ENCODE measurements at places on chromosomes 7 and 10.
A peak's percentile ranks its signal among the peaks of the same experiment; 100 is the strongest.

- DNase-seq, result no peak
Measured at GRCh38 chr7:151247611-151248345, 716 bp downstream of the SMARCD3 start.

GRCh38 chr10:94279835-94280709, 82.7 kb downstream of the NOC3L start:
- peak; percentile 50 for DNase-seq

DNA sequence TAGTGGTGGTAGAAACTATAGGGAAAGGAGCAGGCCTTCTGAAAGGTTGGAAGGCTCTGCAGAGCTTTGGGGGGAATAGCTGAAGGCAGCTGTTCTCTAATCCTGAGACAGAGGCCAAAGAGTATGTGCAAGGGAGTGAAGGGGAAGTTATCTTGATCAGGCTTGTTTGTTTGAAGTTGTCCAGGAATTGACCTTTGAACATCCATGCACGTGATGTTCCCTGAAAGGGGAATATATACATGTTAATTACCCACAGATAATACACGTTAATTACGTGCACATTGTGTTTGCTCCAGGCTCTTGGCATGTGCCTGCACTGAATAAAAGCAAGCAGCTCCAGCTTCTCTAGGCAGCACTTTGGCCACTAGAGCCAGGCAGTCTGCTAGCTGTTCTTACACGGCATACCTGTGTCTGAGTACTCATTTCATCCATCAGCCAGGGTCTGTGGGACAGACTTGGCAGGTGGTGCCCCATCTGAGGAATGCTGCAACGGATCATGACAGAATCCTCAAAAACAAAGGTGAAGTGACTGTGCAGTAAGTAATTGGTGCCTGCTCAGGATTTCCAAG, 18.0 kb upstream of the STARD3NL start:
- DNase-seq, result no peak

DNA sequence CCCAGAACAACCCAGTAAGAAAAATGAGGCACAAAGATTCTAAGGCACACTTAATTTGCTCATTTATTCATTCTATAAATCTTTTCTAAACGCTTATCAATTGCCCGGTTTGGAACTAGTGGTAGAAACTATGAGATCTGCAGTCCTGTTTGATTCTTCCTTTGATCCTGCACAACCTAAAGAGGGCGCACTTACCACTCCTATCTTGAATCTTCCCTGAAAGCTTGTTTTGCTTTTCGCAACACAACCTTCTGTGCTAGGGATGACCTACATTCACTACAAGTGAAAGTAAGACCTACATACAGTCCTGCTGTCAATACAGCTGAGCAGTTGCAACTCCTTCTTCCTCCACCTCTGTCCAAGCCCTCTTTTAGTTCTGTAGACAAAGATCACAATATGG, 12.6 kb upstream of the ARL4A start:
- peak; percentile 57 for DNase-seq

GRCh38 chr10:121994429-121994941, 5.5 kb downstream of the TACC2 start:
- peak; percentile 76 for DNase-seq

GRCh38 chr10:86413046-86413728, 46.6 kb upstream of the GRID1 start:
- DNase-seq, result no peak

DNA sequence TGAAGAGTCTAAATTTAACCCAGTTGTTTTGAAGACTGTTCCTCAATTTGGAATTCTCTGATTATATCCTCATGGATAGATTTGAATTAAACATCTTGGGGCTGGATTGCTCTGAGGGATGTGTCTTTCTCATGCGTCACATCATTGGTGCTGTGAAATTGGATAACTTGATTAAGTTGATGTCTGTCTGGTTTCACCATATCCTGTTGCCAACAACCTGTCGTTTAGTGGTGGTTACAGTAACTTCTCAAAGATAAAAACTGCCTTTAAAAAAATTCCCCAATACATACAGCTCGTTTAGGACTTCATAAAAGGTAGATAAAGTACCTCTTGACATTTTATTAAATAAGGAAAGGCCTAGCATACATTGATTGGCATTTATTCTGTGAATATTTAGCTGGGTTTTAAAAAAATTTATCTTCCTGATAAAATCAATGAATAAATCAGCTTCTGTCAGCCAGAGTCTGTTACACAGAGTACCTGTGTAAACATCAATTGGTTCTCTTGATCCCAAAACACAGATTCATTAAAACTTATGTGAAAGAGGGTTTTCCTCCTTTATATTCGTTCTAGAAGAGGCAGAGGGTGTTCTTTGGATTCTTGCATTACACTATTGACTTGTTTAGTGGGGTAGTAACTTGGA, 10.5 kb downstream of the CRCP start:
- DNase-seq, result no peak

DNA sequence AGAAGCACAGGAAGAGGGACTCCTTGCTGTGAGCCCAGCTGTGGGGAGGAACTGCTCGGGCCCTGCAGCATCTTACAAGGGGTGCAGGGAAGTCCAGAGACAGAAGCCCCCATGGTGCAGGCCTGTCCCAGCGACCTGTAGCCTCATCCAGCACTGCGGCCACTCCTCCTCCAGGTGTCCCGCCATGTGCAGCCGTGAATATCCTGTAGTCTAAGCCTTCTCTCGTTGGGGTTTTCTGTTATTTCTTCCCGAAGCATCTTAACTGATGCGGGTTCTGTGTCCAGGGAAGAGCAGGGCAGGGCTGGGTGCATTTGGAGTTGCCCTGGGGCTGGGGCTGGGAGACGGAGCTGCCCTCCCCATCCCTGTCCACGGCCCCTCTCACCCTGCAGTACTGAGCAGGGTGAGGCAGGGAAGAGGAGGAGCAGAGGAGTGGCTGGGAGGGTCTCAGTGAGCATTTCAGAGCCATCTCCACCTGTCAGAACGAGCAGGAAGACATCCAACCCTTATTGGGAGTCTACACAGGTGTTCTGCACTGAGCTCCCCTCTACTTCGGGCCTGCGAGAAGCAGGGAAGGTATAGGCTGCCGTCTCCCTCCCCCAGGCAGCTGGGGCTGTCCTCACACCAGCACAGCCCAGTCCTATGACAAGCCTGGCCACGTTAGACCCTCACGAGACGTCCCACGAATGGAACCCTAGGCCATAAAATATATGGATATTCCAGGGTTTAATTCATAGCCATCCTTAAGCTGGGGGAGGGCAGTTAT, 494.5 kb downstream of the DNAJB6 start:
- no peak for DNase-seq

DNA sequence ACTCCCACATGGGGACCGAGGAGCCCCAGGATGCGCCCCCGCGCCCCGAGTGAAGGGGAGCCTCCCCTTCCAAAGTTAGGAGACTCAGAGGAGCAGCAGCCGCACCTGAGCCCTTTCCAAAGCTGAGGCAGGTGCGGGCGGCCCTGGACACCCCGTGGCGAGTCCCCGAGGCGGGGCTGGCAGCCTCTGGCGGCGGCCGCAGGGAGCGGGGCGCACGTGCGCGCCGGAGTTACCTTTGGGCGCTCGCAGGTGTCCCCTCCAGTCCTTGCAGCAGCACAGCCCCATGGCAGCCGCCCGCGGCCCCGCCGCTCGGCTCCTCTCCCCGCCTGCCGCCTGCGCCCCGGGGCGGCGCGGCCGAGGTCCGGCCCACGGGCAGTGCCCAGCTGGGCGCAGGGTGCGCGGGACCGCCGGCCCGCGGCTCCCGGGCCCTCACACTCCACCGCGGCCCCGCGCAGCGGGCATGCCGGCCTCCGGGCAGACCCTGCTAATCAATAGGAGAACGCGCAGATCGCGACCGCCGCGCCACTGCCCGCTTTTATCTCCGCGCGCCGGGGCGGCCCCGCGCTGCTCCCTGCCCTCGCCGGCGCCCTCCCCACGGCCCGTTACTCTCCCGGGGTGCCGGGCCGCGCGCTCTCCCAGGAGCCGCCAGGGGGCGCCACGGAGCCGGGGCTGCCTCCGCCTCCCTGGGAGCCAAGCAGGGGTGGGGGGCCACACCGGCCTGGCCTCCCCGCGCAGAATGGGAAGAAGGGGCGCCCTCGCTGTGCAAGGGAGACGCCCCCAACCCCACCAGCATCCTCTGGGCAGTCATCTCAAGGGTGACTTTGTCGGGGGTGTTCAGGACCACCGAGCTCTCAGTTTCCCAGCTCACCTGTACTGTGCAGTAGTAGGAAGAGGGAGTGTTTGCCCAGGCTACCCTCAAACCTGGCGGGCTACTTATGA, 80.8 kb downstream of the ARHGAP22 start:
- DNase-seq, result peak; percentile 37

GRCh38 chr10:27328946-27329345, 88.3 kb upstream of the ACBD5 start:
- no peak for DNase-seq

GRCh38 chr10:61779950-61780659, 117.4 kb downstream of the CABCOCO1 start:
- DNase-seq, result peak; percentile 83

- DNase-seq, result peak; percentile 1
Measured at GRCh38 chr10:120204877-120205276, 252.2 kb upstream of the PLPP4 start.

DNA sequence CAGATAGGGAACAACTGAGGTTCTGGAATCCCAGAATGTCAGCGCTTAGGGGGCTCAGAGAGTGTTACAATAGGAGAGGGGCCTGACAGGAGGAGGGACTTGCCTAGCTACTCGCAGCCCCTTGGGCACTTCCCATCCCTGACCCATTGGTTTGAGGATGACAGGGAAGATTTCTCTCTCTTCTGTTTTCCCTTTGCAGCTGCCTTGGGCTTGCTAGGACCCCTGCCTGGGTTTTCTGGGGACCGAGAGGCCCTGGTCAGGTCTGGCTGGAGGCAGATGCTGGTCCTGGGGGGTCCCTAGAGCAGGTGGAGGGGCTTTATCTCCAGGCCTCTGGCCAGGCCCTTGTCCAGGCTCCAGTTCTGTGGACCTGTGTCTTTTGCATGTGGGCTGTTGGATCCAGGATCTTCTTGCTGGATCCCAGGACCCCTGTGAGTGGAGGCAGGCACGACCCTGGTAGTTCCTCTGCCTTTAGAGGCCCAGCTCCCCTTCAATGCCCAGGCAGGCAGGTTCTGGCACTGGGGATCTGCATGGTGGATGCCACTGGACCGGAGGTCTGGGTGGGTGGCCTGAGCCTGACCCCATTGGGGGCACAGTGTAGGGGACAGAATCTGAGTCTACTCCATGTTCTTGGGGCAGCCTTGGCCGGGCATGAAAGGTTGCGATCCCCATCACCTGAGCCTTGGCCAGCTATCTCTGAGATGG, 26.9 kb downstream of the RAMP3 start:
- no peak for DNase-seq

- DNase-seq, result peak; percentile 98
Measured at GRCh38 chr7:44072364-44073231, 7.2 kb upstream of the PGAM2 start.

GRCh38 chr7:15625466-15625865, 61.0 kb downstream of the MEOX2 start:
- DNase-seq, result peak; percentile 56

DNA sequence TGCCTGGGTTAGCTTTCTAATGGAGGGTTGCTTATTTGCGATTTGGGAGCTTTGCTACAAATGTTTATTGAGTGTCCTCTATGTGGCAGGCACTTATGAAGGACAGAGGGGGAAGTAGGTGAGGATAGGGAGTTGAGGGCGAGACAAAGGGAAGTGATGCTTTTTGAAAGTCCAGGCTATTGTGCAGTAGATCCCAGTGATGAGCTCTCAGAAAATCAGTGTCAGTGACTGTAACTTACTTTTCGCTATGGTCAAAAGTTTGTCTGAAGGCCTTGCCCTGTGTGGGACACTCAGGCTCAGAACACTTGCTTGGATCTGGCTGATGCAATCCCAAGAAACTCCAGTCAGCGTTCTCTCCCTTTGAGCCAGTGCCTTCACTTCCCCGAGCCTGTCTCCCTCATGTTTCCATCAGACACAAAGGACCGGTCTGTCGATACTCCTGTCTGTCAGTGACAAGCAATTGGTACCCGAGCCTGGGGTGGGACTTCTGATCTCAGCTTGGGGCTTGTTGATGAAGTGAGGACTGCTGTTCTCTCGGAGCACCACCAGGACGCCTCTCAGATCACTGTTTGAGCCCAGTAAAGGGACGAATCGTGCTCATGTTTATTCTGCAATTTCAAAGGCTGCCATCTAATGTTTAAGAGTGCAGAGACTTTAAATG, 63.1 kb upstream of the SORCS3 start:
- no peak for DNase-seq

GRCh38 chr7:117427258-117427701, at the start of gene ASZ1:
TSS of gene ASZ1 (minus strand) at chr7:117427493. CDS start at chr7:117427460, 33 bp downstream.
- DNase-seq, result no peak

- no peak for DNase-seq
Measured at GRCh38 chr7:69906283-69906995, 308.2 kb downstream of the AUTS2 start.

DNA sequence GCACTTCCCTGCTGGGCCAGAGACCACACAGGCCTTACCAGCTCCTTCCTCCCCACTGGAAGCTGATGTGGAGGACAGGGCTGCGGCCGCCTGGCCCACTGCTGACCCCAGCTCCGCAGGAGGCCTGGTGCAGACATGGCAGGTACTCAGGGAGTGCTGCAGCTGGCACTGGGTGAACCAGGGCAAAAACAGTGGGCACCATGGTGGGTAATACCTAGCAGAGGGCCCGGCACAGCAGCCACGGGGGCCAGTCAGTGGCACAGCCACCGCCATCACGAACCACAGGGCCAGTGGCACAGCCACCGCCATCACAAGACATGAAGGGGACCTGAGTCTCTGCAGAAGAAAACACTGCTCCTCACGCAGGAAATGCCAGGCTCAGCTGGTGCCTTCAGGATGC, 152.6 kb upstream of the PPP2R2D start:
- no peak for DNase-seq

DNA sequence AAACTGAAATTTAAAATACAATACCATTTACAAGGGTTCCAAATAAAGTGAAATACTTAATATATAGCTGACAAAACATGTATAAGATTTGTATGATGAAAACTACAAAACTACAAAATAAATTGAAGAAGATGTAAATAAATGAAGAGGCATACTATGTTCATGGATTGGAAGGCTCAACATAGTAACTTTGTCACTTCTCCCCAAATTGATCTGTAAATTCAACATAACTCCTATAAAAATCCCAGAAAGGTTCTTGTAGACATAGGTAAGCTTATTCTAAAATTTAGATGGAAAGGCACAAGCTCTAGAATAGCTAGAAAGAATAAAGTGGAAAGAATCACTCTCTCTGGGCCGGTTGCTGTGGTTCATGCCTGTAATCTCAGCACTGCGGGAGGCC, 24.2 kb upstream of the NFKB2 start:
- DNase-seq, result no peak

- DNase-seq, result no peak
Measured at GRCh38 chr10:131141207-131141606, 170.3 kb downstream of the TCERG1L start.
